ENCODE measurements at places on chromosomes 4 and X.

- DNase-seq, result no peak
These were observed 20.8 kb upstream of the MRFAP1 start for GRCh38 chr4:6619466-6620255.

DNA sequence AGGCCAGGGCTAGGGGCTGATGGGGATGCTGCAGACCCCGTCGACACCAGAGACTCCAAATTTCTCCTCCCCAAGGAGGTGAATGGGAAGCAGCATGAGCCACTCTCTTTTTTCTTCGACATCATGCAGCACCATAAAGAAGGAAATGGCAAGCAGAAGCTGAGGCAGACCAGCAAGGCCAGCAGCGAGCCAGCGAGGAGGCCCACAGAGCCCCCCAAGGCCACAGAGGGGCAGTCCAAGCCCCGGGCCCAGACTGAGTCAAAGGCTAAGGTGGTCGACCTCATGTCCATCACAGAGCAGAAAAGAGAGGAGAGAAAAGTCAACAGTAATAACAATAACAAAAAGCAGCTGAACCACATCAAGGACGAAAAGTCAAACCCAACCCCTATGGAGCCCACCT lies 56.1 kb downstream of the TNIP2 start:
- no peak for DNase-seq

DNA sequence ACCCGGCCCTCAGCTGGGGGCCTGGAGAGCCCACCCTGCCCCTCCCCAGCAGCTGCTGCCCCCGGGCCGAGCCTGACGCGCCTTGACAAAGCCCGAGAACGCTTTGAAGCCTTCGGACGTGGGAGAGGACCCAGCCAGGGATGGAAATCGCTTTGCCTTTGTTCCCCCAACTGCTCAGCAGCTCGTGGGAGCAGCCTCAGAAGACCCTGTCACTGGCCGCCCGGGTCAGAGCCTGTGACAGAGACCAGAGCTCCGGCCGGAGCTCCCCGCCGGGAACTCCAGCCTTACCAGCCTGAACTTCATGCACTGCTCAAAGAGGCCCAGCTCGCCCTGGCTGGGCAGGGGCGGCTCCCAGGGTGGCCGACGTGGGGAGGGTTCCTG lies 2.6 kb upstream of the SLC6A8 start:
- DNase-seq, result no peak

DNA sequence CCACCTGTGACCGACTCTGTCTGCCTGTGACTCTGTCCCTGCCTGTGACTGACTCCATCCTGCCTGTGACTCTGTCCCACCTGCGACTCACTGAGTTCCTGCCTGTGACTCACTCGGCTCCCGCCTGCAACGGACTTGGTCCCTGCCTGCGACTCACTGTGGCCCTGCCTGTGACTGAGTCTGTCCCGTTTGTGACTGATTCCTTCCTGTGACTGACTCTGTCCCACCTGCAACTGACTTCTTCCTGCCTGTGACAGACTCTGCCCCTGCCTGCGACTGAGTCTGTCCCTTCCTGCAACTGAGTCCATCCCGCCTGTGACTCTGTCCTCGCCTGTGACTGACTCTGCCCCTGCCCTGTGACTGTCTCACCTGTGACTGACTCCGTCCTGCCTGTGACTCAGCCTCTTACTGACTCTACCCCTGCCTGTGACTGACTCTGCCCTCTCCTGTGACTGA lies 9.6 kb upstream of the UVSSA start:
- DNase-seq, result no peak
